ENCODE measurements at places on chromosomes 3 and 15. TPM values are rescaled to one million over a fixed set of nuclear protein-coding genes. Genes with fewer than 3 reads are reported as not detected.

The HGD gene
- total RNA-seq, result not detected

The NTRK3 gene
- not detected for total RNA-seq

The MYRIP gene
- 0.21 TPM for total RNA-seq

The KY gene
- not detected for total RNA-seq

The DCLK3 gene
- not detected for total RNA-seq

The C3orf49 gene
- not detected for total RNA-seq

The MIX23 gene
- total RNA-seq, result 97.1 TPM

The B4GALT4 gene
- total RNA-seq, result 21.0 TPM

The GP9 gene
- not detected for total RNA-seq

The SENP5 gene
- total RNA-seq, result 40.0 TPM

The DGKG gene
- 4.7 TPM for total RNA-seq

The RLBP1 gene
- 37.2 TPM for total RNA-seq

The SLC6A1 gene
- total RNA-seq, result not detected

The EPHA3 gene
- 43.2 TPM for total RNA-seq

The SYNM gene
- total RNA-seq, result 25.9 TPM

The RAD51 gene
- total RNA-seq, result 5.1 TPM

The SH2D7 gene
- not detected for total RNA-seq

The NR1I2 gene
- total RNA-seq, result not detected

The KNL1 gene
- total RNA-seq, result 18.4 TPM

The MESP1 gene
- total RNA-seq, result 0.74 TPM

The FMN1 gene
- 87.0 TPM for total RNA-seq

The EPB42 gene
- total RNA-seq, result not detected

The NCBP2 gene
- 94.8 TPM for total RNA-seq

The NPAP1 gene
- total RNA-seq, result not detected

The SPSB4 gene
- total RNA-seq, result 0.08 TPM

The IL17RB gene
- not detected for total RNA-seq

The PPM1L gene
- total RNA-seq, result 1.0 TPM

The KAT2B gene
- total RNA-seq, result 33.6 TPM

The OR5K1 gene
- total RNA-seq, result not detected

The STAC gene
- total RNA-seq, result 2.2 TPM

The FRMD5 gene
- 14.3 TPM for total RNA-seq

The SLC27A2 gene
- 0.34 TPM for total RNA-seq

The CCNB2 gene
- 49.8 TPM for total RNA-seq

The CCDC9B gene
- 5.0 TPM for total RNA-seq

The CCRL2 gene
- total RNA-seq, result not detected

The IL16 gene
- total RNA-seq, result 6.4 TPM

The TM4SF4 gene
- total RNA-seq, result not detected

The CYP1A2 gene
- not detected for total RNA-seq

The QARS1 gene
- total RNA-seq, result 228 TPM

The SENP8 gene
- 2.1 TPM for total RNA-seq

The CLDN16 gene
- not detected for total RNA-seq

The AGBL1 gene
- not detected for total RNA-seq

The SMCO1 gene
- not detected for total RNA-seq

All from SK-MEL-5 (cell line).